NK-92 treated with Interleukin-12 subunit alpha and Interleukin-12 subunit beta, amount 100 ng/mL, for 24 hours (cell line): ENCODE measurements at places on chromosomes 12 and 14.

GRCh38 chr12:1607940-1608712, 13.7 kb upstream of the FBXL14 start:
- no peak for DNase-seq

- no peak for DNase-seq
These were observed 505 bp downstream of the KCNC2 start for GRCh38 chr12:75208856-75209811.

DNA sequence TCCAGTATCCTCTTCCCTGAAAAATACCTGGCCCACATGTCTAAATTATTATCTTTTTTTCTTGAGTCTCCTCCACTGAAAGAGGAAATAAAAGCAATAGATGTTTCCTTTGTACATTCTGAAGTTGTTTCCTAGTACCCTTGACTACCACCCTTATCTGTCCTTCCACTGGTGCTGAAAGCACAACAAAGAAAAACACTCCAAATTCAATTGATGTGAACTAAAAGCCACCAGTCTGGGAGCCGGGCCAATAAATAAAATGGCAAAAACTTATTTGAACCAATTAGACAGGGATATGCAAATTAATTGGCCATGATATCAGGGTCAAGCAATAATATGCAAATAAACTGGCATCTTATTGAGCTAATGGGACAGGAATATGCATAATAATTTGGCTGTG, 330.5 kb downstream of the PAWR start:
- DNase-seq, result no peak

DNA sequence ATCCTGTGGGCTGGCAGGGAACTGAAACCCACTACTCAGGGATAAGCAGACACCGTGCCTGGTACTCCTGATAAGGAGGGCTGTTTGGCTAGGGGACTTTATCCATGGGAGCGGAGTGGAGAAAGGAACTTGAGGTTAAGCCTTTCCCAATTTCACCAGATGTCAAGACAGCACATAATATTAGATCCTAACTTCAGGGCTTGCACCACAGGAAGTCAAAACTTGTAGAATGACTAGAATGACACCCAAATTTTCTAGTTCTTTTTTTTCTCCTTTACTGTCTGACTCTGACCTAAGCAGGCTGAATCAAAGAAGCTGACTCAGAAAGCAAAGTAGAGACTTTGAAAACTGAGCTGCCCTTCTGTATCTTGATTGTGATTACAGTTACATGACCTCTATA, 7.1 kb upstream of the CGRRF1 start:
- no peak for DNase-seq

- DNase-seq, result no peak
These were observed 2.7 kb upstream of the CDKN1B start for GRCh38 chr12:12714276-12715021.

DNA sequence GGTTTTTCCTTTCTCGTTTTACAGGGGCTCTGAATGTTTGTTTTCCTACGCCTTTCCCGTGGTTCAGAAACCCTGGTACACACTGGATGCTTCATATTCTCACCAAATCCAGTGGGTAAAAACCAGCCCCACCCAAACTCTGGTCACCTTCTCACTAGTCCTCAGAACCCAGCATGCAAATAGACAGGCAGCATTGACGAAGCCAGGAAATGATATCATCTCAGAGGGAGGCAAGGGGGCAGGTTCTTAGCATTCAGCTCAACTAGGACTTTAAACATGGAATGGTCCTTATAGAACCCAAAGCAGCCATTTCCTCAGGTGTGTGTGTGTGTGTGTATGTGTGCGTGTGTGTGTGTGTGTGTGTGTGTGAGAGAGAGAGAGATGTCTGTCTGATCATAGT, 142.0 kb downstream of the KCNK10 start:
- no peak for DNase-seq
